ENCODE measurements at places on chromosomes 4 and X.

DNA sequence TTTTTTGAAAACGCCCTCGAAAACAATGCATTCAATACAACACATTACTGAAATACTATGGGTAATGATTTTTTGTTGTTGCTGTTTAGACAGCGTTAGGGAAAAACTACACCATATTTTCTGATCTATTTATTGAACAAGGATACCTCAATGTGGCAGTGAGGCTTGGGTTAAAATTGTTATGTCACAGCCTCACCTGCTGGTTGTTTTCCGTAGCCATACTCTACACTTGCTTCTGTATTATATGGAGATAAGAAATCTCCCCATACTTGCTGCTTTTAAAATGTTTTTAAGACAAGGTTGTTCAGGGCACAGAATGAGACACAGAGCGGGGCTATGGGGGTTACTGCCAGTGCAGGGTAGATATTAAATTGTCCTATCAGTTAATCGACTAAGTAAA is 221.6 kb upstream of the FTHL17 start:
- no peak for DNase-seq

DNA sequence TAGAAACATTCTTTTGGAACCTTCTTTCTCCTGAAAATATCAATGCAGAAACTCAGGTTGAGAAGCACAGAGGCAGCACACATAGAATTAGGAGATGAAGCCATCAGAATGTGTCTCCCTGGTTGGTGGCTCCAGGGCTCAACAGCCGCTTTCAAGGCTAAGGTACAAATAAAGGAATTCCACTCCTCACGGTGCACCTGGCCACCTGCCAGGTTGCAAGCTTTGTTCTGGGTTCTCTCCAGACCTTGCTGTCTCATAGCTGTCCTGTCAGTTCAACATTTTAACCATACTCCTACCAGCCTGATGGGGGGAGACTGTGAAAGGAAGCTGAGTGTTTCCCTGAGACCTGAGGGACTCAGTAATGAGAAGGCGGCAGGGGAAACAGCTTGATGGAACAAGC is 96.3 kb upstream of the HPF1 start:
- no peak for DNase-seq

DNA sequence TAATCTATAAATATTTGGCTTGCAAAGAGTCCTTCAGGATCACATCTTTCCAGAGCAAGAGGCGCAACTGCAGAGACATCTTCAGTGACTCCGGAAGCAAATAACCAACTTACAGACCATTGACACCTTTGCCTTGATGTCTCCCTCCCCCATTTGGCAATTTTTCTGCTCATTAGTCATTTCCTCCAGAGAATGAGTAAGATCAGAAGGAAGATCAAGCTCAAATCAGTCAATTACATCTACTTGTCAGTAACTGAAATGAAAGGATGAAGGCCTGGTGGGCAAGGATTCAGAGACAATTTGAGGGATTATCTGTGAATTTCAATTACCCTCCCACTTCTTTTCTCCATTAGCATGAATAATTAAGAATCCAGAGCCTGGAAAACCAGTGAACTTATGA is 665.6 kb upstream of the CPEB2 start:
- no peak for DNase-seq

- DNase-seq = peak; percentile 76
Measured at GRCh38 chr4:87038837-87039615, 104.2 kb downstream of the AFF1 start.

DNA sequence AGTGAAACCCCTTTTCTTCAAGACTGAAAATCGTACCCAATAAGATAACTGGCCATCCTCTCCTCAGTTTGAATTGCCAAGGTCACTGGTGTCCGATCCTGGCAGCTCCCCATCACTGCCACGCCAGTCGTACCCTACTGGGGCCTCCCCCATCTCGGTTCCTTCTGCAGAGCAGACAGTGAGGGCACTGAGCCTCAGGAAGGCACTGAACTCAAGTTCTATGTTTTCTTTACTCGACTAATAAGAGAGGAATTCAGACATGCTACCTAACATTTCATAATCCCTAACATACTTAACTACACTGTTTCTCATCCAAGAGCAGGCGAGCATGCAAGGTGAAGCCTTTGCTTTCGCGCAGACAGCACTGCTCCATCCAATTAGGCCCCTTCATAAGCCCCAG is 23.4 kb downstream of the ZFYVE28 start:
- DNase-seq = no peak

GRCh38 chr4:94759767-94760211 is 2.0 kb downstream of the BMPR1B start:
- DNase-seq = no peak

- no peak for DNase-seq
Measured at GRCh38 chr4:149995134-149995756, 83.0 kb upstream of the DCLK2 start.

DNA sequence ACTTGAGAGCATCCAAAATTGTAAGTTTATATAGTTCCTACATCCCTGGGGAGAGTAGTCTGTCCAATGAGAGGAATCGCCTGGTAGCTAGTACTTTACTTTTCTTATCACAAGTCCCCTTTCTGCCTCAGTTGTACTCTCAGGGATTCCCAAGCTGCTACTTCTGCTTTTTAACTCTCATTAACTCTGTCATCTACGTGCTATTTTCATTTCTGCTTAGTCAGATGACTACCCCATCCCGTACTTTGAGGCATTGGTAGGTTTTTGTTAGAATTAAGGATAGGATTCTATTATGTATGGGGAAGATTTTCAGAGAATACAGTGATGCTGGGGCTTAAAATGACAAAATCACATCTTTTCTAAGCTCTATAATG is 24.7 kb downstream of the RBPJ start:
- DNase-seq = no peak

GRCh38 chr4:185247151-185247550 is 37.8 kb downstream of the SNX25 start:
- no peak for DNase-seq

DNA sequence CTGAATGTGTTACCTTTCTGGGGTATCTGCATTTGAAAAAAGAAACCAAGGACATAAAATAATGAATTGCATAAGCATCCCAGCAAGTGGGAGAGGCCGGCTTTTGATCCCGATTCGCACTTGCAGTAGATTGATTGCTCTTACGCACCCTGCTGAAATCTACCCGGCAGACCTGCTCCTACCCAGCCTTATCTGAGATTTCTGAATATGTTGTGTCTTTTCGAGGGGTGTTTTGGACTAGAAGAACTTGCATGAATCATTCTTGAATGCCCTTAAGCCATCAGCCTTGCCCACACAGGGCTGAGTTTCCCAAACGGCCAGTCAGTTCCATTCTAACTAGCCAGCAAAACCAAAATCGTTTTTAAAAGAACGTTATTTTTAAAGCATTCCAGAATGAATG is 174.4 kb upstream of the BCOR start:
- DNase-seq = no peak

DNA sequence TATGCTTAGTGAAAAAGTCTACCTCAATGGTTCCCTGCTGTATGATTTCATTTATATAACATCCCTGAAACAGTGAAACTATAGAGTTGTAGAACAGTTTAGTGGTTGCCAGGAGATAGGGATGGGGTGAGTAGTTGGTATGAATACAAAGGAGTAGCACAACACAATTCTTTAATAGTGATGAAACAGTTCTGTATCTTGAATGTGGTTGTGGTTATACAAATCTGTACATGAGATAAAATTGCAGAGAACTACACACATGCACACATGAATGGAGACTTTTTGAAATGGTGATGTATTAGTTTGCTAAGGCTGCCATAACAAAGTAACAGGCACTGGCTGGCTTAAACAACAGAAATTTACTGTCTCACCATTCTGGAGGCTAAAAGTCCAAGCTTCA is 677.1 kb downstream of the ADGRL3 start:
- DNase-seq = no peak

- no peak for DNase-seq
Measured at GRCh38 chrX:125654501-125654900, 334.8 kb downstream of the TEX13C start.

DNA sequence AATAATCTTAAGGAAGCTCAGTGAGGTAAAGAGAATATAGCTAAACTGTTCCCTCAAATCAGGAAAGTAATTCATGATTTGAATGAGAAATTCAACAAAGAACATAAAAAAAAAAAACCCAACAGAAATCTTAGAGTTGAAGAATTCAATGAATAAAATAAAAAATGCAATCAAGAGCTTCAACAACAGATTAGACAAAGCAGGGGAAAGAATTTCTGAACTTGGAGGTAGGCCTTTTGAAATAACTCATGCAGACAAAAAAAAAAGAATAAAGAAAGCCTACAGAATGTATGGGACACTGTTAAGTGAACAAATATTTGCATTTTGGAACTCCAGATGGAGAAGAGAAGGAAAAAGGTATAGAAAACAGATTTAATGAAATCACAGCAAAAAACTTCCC is 77.9 kb downstream of the CBR4 start:
- no peak for DNase-seq

- no peak for DNase-seq
Measured at GRCh38 chrX:132786217-132786616, 172.2 kb downstream of the HS6ST2 start.

- DNase-seq = no peak
Measured at GRCh38 chr4:79442422-79442821, 34.4 kb upstream of the GK2 start.

- no peak for DNase-seq
Measured at GRCh38 chr4:38944440-38944839, 76.8 kb downstream of the FAM114A1 start.

- DNase-seq = peak; percentile 38
Measured at GRCh38 chr4:25702848-25703247, 47.2 kb downstream of the SLC34A2 start.

DNA sequence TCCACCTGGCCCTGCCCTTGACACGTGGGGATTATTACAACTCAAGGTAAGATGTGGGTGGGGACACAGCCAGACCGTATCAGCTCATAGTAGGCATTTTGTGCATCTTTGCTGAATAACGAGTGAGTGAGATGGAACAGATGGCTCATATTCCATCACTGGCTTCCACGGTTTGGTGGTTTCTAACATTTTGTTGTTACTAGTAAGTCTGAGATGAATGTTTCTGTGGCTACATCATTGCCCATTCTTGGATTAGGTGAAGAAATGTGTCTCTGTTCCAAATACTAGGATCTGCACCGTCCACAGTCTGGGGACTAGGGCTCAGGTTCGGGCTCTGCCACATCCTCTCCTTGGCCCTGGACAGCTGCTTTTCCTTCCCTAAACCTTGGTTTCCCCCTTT is 3.6 kb downstream of the ABLIM2 start:
- no peak for DNase-seq

DNA sequence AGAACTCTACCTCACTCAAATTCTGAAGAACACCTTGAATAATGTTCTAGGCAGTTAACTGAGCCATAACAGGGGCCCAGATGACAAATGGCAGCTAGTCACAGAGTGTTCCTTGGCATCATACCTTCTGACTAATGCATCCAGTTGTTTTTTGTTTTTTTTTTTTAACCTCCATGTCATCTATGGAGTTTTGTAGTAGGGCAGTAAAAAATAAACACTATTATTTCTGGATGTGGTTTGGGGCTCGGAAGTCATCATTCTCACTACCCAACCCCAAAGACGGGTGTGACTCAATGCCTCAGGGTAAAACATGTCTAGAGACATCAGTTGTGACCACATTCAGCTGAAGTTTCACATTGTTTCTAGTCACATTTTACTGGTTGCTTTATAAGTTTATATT is 31.2 kb upstream of the MCF2 start:
- no peak for DNase-seq

DNA sequence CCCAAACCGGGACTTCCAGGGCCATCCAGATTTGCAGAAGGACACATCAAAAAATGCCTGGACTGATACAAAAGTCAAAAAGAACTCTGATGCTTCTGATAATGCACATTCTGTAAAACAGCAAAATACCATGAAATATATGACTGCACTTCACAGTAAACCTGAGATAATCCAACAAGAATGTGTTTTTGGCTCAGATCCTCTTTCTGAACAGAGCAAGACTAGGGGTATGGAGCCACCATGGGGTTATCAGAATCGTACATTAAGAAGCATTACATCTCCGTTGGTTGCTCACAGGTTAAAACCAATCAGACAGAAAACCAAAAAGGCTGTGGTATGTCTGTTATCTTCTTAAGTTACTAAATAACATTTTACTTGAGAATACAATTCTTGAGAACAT is 9.2 kb downstream of the PLK4 start:
- DNase-seq = no peak

GRCh38 chr4:146674829-146675570 is 36.3 kb downstream of the POU4F2 start:
- no peak for DNase-seq

DNA sequence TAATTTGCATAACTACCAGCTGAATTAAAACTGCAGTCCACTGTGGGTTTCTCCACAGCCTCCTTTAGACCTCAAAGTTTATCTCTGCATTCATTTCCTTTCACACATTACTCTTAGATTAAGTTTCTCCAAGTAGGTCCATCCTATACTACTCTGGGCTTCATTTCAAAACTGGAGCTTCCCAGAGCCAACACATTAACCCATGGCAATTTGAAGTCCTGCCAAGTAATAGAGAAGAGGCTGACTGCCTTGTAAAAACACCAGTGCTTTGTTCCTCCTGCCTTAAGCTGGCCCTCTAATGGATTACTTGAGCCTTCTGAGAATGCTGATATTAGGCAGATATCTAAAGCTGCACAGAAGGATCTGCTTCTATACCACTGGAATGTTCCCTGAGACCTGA is 997.2 kb upstream of the SLIT2 start:
- DNase-seq = no peak

GRCh38 chr4:181293541-181293940 is 949.7 kb upstream of the TENM3 start:
- no peak for DNase-seq

DNA sequence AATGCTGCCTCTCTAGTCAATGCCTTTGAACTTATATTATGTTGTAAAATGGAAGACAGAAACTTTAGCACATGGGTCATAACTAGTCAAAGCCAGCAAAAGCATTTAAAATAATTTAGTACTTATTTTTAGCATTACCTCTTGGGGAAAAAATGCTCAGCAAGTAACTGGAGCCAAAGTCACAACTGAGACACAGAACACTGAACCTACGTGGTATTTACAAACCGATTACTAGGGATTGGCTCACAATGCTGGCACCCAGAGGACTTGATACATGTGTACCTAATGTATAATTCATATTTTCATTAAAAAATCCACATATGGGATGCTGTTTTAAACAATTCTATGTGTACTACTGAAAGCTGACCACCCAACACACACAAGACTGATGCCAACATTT is 38.4 kb downstream of the PHKA2 start:
- no peak for DNase-seq

DNA sequence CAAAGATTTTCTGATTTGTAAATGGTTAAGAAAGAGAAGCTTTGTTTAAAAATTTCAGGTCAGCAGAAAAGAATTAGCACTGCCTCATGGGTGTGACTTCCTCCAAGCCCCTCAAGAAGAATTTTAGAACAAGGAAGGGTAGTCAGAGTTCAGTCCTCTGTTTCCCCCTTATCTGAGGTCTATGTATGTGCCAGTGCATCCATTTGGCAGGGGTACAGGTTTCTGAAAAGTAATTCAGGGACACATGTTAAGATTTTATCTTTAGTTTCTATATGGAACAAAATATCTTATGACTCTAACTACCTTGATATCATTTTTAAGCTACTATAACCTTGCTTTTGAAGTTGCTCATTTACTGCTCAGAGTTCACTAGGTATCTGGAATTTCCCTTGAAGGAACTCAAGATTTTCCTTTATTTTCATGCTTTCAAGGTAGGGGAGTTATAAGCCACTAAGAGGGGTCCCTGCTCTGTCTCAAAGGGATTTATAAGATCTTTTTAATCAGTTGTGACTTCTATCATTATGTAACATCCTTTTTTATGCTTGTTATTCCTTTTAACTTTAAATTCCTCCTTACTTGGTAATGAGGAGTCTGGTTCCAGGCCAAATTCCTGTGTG is 24.4 kb upstream of the PLK4 start:
- no peak for DNase-seq

- DNase-seq = no peak
Measured at GRCh38 chr4:13364172-13364571, 120.0 kb downstream of the RAB28 start.
